CD4-positive, alpha-beta T cell (primary cell): ENCODE measurements at places on chromosomes 4 and X.

DNA sequence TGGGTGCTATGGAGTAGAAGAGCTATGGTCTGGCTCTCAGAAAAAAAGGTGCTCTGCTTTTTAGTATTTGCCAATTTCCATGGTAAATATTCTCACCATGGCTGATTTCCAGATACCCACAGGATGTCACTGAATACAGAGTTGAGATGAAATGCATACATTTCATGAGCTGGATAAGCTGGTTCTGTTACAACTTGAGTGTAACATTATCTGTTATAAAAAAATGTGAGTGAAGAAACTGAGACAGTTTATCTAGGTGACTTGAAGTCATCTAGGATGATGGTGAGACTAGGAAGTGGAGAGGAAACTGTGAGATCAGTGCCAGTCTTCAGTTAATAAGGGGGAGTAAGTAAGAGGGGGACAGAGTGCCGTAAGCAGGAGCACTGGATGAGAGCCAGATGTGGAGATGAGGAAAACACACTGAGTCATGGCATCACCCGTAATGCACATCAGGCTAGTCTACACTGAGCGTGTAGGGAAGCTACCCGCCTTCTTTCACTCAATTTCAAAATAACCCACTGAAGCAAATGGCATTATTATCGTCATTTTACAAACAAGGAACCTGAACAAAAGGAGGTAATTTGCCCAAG, 5.0 kb downstream of the HPSE start:
- DNase-seq: no peak

- no peak for DNase-seq
Observed at GRCh38 chrX:28847423-28847822, 260.2 kb downstream of the IL1RAPL1 start.

DNA sequence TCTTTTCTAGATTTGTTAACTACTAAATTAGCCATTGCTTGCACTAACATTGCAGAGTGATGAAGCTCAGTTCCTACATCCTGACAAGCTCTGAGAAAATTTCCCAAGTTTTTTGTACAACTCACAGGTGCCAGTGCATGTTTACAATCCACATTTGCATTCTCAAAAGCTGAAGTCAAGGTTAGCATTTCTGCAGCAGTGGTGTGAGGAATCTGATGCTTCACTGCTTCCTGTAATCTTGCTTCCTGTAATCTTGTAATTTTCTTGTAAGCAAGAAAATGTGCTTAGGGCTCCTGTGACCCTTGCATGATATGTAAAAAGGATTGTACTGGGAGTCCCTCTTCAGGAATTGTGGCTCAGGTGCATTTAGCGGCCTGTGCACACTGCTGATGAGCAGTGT, 207.4 kb upstream of the CXCL13 start:
- no peak for DNase-seq

DNA sequence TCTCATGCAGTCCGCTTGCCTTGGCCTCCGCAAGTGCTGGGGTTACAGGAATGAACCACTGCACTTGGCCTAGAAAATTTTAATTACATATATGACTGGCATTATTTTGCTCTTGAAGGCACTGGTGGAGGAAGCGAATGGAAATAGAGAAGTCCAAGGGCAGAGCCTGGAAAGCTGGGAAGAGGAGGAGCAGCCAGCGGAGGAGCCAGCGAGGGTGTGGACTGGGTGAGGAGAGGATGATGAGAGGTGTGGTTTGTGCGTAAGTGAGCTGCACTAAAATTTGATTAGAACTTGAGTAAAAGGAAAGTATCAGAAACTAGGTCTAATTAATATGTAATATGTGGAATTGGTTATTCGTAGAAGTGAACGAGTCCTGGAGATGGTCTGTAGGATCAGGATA, 13.3 kb downstream of the KIAA0232 start:
- DNase-seq: no peak

- DNase-seq: no peak
Observed at GRCh38 chr4:39362827-39363226, 3.3 kb downstream of the RFC1 start.

- DNase-seq: no peak
Observed at GRCh38 chrX:139204898-139205667, 325.5 kb upstream of the F9 start.

GRCh38 chr4:101710806-101711205, 79.7 kb upstream of the BANK1 start:
- no peak for DNase-seq

- DNase-seq: no peak
Observed at GRCh38 chrX:137101273-137101990, 67.6 kb upstream of the GPR101 start.

- DNase-seq: no peak
Observed at GRCh38 chr4:159516556-159517140, 413.8 kb downstream of the RAPGEF2 start.
